Activated T-helper 2 cell treated with anti-CD3 and anti-CD28 coated beads, Interferon-gamma antibody, Interleukin-2, Interleukin-4, amounts not matched to agents 10 μg/mL and 5 μg/mL and 100 μg/mL, durations not matched to agents 14 hours and 24 hours and 36 hours (primary cell): ENCODE measurements at places on chromosomes 6 and 20. TPM values are rescaled to one million over a fixed set of nuclear protein-coding genes. Genes with fewer than 3 reads are reported as not detected.

The SPATS1 gene
- total RNA-seq = not detected in 2 replicates

DNA sequence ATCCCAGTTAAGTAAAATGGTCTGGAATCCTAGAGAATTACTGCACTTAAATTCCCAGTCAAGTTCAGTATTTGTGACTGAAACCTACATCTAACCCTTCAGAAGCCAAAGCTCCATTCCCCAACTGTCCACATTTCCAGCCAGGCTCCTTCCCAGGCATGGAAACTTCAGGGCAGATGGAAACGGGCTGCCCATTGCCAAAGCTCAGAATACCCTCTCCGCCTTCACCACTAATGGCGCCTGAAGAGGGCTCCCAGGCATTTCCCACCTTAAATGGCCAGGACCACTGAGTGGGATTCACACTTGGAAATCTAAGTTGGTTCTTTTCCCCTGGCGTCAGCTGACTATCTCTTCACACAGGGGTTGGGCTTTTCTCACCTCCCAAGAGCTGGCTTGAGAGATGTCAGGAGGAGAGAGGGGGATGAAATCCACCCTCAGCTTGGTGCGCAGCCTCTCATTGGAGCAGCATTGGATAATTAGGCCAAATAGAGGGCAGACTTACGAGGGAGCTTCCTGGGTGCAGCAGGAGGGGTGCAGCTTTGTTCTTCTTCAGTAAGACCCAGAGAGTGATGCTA is 82.9 kb downstream of the ANKRD60 start:
- no peak for DNase-seq

DNA sequence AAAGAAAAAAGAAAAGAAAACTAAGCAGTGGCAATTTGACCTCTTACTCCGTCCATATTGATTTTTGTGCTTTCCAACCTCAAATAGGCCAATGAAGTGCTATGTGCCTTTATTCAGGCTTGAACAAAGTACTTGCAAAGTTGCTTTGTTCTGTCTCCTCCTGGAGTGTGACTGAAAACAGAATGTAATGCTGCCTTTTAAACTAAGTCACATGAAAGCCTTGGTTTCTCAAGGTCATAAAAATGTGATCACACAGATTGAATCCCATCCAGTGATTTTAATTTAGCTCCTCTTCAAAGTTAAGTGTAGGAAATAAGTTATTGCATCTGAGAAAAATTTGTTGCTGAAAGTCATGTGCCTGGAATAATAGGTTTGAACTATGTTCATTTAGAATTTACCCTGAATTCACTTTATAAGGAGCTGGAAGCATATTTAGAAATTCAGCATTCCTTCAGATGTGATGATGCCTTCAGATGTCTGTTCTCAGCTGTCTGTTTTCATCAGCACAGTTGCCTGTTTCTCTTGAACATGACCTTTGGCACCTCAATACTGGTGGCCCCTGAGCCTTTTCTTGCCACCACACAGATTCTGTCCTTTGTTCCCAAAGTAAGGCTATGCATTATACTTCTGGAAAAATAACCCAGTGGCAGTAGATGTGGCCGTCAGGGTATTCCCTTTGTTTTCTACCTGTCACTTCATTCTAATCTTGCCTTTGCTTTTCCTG is 48.8 kb downstream of the KIZ start:
- DNase-seq = no peak

- no peak for DNase-seq
Measured at GRCh38 chr6:11164717-11165646, 53.5 kb upstream of the ERVFRD-1 start.

DNA sequence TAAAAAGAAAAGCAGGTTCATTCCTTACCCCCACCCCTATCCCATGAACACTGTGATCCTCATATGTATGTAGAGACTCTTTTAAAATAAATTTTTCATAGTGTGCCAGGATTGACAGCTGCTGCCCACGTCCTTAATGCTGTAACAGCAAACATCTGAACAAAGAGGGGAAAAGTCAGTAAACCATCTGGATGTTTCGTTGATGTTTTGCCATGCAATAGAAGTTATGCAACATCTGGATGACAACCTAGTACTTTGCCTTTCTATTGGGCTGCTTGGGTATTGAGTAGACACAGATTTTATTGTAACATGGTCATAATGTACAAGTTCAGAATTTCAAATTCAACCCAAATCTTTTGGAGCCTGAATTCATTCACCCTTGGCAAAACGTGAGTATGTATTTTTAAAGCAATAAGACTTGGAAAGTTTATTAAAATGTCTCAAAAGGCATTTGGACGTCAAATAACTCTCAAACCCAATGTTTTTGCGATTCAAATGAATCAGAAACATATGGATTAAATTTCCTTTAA is 500.3 kb downstream of the DHX35 start:
- no peak for DNase-seq

DNA sequence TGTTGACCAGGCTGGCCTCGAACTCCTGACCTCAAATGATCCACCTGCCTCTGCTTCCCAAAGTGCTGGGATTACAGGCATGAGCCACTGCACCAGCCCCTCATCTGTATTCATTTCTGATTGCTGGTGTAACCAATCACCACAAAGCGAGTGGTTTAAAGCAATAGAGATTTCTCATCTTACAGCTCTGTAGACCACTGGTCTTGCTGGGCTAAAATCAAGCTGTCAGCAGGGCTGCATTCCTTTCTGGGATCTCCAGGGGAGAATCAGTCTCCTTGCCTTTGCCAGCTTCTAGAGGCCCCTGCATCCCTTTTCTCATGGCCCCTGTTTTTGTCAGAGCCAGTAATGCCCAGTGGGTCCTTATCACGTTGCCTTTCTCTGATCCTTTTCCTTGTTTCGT is 49.9 kb upstream of the PMEPA1 start:
- DNase-seq = no peak

The FAM162B gene
- total RNA-seq = not detected in 2 replicates

DNA sequence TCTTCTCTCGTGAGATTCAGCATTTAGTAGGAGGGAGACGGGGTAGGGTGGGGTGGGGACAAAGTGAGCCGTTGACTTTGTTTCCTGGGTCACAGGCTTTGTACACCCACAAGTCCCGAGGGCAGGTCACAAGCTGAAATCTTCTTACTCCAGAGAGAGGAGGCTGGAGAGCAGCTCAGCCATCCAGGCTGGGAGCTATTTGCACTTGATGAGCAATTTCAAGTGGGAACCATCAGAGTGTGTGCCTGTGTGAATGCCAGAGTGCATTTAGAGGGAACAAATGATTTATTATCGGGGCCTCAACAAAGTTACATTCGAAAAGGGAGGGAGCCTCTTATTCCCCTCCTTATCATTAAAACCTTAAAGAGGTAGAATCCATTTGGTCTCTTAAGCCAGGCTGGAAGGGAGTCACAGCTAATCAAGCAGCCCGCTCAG is 155.7 kb upstream of the JARID2 start:
- no peak for DNase-seq

The RAMACL gene
- total RNA-seq = 0.32 TPM in 1 of 2 replicates, not detected in the other

The PACRG gene
- total RNA-seq = not detected in 2 replicates

- peak; percentile 32 for DNase-seq
Measured at GRCh38 chr20:49323622-49324238, 45.9 kb upstream of the ZNFX1 start.

The SLC2A10 gene
- not detected in 2 replicates for total RNA-seq

The MYCT1 gene
- total RNA-seq = not detected in 2 replicates

DNA sequence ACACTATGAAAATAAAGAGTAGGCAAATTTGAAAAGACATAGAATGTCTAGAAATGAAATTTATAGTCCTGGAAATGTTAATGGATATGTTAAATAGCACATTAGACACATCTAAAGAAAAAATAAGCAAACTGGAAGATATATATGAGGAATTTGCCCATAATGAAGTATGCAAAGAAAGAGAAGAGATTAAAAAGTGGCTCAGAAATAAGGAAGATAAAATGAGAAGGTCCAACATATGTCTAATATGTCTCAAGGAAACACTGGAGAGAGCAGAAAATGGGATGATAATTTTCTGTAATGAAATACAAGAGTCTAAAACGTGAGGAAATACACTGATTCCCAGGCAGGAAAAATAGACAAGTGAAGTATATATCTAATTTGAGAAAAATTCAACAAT is 36.6 kb upstream of the ARID1B start:
- no peak for DNase-seq

The DNMT3B gene
- 2.8 and 3.4 TPM in 2 replicates for total RNA-seq

DNA sequence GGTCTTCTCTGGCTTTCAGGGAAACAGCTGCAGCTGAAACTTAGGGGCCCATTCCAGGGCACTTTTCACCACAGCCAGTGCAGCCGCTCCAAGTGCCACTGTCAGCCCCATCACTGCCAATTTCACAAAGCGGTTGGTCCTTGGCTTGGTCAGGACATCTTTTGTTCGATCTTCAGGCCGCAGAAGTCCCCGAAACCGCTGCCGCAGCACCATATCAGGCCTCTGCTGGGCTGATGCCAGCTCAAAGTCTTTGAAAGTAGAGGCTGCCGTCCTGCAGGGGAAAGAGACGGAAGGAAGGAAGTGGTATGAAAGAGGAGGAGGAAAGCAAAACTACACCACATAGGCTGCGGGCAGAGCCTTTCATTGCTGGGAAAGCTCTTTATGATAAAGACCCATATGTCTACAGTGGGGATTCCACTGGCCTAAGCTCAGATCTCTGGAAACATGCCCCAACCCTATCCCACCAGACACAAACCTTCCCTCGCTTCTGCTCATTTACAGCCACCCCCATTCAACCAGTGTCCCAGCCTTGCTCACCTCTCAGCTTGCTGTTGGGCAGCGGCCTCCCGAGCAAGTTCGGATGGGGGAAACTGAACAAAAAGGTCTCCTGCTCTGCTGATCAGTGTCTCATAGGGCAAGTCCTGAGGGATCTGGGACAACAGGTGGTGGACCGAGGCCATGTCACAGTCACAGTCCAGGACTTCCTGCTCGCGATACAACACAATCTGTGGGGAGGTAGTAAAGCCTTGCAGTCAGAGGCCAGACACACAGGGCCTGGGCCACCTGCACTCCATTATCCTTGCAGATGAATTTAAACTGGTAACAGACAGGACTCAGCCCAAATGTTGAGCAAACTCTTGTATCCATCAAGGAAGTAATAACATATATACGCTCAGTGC is 23.5 kb downstream of the TBC1D20 start:
- peak; percentile 55 for DNase-seq

GRCh38 chr6:89050155-89050554 is 30.4 kb upstream of the PNRC1 start:
- DNase-seq = no peak

DNA sequence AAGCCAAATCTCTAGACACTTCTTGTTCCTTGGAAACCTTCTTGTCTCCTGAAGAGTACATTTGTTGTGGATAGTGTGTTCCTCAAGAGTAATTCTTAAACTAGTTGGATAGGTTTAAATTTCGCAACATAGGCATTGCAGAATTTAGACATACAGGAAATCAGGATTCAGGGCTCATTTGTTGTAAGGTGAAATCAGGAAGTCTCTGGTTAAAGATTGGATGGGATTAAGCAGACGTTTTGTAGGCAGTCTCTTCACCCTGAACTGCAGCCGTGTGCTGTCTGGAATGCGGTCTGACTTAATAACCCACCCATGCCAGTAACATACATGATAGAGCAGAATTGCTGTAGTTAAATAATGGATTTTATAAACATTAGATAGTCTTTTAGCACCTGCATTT is 21.7 kb downstream of the HIVEP1 start:
- DNase-seq = no peak

GRCh38 chr20:48813930-48814546 is 13.8 kb downstream of the PREX1 start:
- DNase-seq = no peak

GRCh38 chr6:154157082-154157481 is 118.0 kb downstream of the OPRM1 start:
- DNase-seq = no peak

The SLC22A2 gene
- not detected in 2 replicates for total RNA-seq

DNA sequence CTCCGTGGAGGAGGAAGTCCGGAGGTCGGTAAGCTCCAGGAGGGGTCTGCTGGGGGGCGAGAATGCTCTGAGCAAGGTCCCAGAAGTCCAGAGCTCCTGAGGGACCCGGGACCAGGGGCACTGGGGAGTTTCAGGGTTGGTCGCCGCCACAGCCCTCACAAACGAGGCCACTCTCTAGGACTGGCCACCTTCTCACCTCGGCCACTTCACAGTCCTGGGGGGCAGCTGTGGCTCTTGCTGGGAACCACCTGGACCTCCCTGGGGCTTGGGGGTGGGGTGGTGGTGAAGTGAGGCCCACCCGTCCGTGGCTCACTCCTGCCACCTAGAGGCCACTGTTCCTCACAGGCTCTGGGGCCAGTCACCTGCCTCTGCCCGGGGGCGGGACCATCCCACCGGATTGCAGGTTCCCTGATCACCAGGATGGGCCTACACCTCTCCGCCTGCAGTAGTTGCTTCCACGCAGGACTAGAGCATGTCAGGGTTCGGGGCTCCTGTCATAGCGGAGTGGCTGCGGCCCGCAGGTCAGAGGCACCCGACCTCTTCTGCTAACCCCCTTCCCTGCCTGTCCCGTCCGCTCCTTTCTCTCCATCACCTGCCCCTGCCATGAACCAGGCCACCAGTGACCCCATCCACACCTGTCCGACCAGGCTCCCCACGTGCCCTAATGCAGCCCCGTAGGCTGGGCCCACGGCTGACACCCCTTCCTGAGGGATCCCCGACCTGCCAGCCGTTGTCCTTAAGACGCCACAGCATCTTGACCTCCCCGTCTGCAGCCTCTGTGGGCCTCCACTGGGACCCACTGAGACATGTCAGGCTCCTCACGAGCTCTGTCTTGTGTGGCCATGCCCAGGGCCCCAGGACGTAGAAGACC is 5.1 kb upstream of the TCEA2 start:
- DNase-seq = peak; percentile 69

- DNase-seq = no peak
Measured at GRCh38 chr6:46039646-46040045, 24.0 kb upstream of the CLIC5 start.

DNA sequence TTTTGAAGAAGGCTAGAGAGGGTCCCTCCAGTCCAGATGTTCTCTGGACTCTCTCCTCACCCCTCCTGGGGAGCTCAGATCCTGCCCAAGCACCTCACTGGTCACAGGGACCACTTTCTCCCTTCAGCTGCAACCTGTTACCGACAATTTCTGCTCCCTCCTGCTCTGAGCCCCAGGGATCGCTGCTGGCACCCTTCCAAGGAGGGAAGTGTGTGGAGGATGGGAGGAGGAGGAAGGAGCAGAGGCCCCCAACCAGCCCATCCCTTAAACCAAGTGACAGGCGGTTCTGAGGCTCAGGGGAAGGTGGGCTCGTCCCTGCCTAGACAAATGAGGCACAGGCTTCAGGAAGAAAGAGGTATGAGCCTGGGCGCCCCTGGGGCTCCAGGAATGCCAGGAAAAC is 13.9 kb downstream of the PMEPA1 start:
- no peak for DNase-seq
